ENCODE measurements at places on chromosomes 1 and 21.

DNA sequence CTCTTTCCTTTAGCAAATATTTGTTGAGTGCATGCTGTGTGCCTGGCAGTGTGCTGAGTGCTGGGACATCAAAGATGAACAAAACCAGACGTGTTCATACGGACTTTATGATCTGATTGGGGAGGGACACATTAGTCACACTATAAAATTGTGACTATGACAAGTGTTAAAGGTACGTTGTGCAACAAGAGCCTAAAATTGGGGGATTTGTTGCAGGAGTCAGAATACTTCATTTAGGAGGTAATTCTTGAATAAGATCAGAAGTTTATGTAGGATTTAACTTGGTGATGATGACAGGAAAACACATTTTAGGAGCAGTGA is 29.6 kb downstream of the B3GALT2 start:
- peak; percentile 31 for DNase-seq

GRCh38 chr1:96308314-96308713 is 413.3 kb upstream of the PTBP2 start:
- no peak for DNase-seq

DNA sequence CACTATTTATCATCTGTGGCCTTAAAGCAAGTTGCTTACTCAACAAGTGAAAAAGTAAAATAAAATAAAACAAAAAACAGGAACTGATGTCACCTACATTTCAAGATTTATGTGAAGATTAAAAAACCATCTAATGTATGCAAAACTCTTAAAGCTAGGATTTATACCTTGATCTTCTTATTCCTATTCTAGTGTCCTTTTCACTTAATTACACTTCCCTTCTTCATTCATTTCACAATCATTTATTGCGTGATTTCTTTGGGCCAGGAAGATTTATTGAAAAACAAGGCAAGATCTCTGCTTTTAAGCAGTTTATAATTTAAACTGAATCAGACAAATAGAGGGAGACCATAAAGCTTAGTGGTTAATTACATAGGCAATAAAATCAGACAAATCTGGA is 18.6 kb downstream of the PTGER3 start:
- DNase-seq = no peak

- no peak for DNase-seq
Measured at GRCh38 chr1:200588698-200589097, 31.9 kb downstream of the KIF14 start.

DNA sequence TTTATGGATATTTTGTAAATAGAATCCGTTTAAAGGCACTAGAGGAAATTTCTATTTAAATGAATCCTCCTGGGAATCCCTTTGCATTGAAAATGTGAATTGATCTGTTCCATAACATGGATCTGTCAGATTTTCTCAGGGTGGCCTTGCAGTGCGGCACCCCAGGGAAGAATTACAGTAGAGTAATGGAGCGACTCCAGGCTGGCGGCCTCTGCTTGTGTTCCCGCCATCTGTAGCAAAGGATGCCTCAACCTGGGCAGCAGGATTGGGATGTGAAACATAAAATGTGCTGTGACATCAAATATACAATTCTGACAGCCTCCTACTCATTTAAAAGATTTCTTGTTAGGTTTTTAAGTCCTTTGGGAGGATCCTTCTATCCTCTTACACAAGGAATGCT is 115.9 kb downstream of the RHOU start:
- no peak for DNase-seq

- DNase-seq = no peak
Measured at GRCh38 chr1:154716011-154716410, 108.0 kb upstream of the ADAR start.

- no peak for DNase-seq
Measured at GRCh38 chr1:76402128-76402527, 327.6 kb downstream of the ST6GALNAC3 start.

GRCh38 chr1:67834246-67834877 is 1.1 kb upstream of the GNG12 start:
- no peak for DNase-seq

DNA sequence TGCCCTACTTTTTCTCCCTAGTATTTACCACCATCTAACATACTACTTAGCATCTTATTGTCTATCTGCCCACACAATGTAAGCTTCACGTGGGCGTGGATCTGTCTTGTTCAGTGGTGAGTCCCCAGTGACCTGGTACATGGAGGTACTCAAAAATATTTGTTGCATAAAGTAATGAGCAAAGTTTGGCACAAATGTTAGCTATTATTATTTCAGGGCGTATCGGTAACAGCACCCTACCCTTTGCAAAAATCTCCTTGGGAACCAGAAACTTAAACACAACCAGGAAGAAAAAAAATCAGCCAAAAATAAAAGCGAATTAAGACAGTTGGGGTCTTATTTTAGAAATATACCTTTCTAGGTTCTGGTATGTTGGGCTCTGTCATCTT is 454 bp upstream of the NENF start:
- no peak for DNase-seq

DNA sequence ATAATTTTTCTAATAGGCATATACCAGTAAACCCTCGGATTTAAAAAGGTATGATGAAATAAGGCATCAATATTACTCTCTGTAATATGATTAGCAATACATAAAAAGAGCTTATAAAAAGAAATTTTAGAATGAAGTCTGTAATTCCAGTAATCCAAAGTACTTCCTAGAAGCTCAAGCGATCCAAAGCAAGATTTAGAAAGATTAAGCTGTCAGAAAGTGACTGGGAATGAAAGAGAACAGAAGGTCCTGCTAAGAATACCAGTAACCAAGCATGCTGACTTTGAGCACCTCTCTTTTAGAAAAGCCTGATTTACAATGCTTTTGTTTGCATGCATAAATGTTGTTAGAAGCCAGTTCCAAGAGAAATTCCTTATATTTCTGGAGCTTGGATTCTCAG is 125.1 kb downstream of the GIPC2 start:
- DNase-seq = no peak

- no peak for DNase-seq
Measured at GRCh38 chr1:101060992-101061391, 35.4 kb upstream of the DPH5 start.

DNA sequence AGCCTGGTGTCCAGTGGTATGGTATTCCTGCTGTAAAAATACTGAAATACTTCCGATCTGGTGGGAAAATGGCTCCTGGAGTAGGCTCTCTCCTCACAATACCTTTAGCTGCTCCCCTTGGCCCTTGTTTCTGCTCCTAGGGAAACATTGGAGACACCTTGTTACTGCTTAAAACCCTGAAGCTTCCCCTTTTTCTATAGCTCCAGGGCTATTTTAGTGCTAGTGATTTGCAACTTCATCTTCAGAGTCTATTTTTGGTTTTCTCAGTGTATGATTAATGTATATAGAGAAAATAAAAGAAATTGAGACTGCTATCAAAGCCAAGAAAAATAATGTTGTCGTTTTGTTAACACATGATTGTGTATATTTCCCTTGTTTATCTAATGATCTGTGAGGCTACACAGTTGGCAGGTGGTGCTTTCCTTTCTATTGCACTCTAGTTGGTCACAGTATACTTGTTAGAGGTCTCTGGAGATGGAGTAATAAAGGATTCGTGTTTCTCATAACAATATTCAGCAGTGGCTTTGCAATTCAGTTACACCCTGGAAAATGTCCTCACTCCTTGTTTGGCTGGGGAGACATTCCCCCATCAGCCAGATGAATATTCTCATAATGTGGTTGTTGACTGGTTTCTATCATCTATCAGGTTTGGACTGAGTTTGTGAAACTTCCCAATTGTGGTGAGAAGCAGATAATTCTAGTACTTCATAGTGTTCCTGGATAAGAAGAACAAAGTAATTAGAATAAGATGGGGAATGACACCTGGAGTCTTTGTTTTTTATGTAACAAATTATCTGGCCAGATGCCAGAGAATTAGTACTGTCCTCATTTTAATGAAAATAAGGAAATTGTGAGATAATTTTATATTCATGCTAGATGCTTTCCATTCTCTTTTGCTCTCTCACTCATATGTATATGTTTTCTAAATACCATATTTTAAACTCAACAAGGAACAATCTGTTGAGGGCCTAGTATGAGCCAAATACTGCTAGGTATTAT is 44.8 kb upstream of the CACYBP start:
- no peak for DNase-seq

- no peak for DNase-seq
Measured at GRCh38 chr1:150512846-150513245, 2.7 kb upstream of the FALEC start.

GRCh38 chr1:54298284-54299033 is 98.5 kb downstream of the MRPL37 start:
- peak; percentile 14 for DNase-seq

GRCh38 chr1:7579831-7580804 is 191.0 kb upstream of the VAMP3 start:
- no peak for DNase-seq

- DNase-seq = no peak
Measured at GRCh38 chr1:69524015-69524414, 43.7 kb upstream of the LRRC7 start.

- DNase-seq = no peak
Measured at GRCh38 chr1:30460661-30461060, 262.7 kb downstream of the MATN1 start.

GRCh38 chr1:226816576-226816975 is 53.8 kb upstream of the PSEN2 start:
- DNase-seq = peak; percentile 66

DNA sequence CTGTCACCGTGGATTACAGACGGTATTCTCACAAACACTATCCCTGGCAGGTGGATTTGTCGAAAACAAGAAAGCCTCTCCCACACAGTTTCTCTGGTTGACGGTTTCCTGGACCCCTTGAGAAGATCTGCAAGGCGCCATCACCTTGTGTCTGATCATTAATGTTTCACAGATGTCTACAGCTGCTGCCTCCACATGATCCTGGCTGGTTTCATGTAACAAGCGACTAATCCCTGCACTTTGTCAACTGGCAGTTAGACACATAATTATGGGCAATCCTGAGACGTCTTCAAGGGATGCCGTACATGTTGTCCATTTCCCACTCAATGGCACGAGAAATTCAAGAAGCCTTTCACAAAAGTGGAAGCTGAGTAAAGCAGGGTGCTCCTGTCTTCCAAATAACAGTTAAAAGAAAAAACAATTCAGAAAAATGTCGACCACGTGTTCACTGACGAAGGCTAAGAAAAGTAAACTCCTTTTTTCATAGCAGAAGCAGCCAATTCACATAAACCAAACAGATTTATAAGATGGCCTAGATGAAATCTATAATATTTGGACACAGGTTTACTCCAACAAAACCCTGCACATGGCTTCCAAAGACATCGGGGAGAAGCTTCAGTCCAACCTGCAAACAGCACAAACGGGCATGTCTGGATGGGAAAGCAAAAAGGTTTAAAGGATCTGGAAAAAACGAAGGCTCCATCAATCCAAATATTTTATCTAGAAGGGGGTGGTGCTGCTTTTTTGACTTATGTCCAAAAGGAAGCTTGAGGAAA is 52.2 kb downstream of the CAPZB start:
- DNase-seq = no peak

DNA sequence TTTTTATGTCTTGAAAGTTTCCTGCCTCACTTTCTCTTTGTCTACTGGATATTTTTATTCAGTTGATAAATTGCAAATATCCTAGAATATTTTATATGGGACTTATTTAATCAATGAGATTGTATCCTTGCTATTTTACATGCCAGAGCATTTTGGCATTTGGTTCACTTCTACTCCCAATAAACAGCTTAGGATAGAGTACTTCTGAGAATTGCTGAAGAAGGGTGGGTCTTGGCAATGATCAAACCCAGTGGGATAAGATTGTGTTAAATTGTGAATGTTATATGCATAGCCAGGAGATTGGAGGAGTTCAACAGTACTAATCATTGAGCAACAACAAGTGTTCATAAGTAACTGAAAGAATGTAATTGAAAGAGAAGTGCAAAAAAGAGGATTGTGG is 60.1 kb downstream of the SDCCAG8 start:
- no peak for DNase-seq

DNA sequence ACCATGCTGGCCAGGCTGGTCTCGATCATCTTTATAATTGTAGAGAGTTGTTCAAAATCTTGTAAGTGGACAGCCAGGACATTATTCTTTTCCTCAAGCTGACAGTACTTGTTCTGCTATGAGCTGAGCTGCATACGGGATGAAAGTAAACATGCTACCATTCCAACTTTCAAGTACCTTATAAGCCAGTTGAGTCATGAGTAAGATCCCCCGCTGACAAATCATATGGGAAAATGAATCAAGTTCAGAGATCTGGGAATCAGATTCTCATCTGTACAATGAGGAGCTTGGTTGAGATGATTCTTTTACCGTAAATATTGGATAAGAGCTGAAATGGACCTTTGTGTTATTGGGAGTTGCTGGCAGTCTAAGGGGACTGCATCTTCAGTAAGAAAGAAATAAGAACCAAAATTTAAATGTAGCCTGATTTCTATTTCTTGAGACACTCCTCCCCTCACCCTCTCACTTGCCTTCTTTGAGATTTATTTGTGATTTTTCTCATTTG is 62.7 kb downstream of the CENPF start:
- no peak for DNase-seq

GRCh38 chr1:59730302-59730701 is 84.4 kb upstream of the HOOK1 start:
- no peak for DNase-seq

DNA sequence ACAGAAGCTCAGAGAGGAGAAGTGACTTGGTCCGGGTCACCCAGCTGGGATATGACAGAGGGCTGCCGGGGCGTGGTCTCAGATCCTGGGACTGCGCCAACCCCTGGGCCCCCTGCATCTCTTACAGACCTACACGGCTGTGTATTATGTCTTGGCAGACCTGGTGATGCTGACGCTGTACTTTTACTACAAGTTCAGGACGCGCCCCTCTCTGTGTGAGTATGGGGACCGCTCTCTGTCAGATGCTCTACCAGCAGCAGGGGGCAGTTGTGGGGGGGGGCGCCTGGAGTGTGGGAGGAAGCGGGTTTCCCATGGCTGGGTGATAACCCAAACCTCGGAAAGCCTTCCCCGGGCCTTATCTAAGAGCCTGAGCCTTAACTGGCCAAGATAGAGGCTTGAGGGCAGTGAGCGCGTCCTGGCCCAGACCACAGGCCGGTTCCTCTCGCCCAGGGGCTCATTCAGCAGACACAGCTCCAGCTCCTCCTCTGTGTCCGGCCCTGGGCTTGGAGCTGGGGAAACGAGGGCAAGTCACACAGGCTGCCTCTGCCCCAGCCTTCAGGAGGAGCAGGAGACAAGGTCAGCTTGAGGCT is 13.3 kb downstream of the SLC66A1 start:
- DNase-seq = no peak

DNA sequence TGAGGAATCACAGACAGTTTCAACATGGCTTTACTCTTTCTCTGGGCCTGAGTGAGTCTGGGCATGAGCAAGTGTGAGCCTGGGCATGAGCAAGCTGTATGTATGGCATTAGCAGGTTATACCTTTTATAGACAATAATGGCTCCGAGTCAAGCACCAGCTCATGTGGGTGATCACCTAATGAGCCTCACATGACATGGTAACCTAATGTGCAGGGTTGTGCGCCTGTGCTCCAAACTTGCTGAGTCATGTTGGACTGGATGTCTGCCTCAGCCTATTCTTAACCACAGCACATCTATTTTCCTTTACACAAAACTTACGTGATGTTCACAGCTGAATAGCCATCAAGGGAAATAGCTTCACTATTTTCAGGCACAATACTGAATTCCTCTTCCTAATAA is 236.2 kb upstream of the NRIP1 start:
- DNase-seq = no peak

- DNase-seq = peak; percentile 25
Measured at GRCh38 chr1:193654951-193655735, 468.7 kb upstream of the B3GALT2 start.
